ENCODE measurements at places on chromosomes 4 and X.

DNA sequence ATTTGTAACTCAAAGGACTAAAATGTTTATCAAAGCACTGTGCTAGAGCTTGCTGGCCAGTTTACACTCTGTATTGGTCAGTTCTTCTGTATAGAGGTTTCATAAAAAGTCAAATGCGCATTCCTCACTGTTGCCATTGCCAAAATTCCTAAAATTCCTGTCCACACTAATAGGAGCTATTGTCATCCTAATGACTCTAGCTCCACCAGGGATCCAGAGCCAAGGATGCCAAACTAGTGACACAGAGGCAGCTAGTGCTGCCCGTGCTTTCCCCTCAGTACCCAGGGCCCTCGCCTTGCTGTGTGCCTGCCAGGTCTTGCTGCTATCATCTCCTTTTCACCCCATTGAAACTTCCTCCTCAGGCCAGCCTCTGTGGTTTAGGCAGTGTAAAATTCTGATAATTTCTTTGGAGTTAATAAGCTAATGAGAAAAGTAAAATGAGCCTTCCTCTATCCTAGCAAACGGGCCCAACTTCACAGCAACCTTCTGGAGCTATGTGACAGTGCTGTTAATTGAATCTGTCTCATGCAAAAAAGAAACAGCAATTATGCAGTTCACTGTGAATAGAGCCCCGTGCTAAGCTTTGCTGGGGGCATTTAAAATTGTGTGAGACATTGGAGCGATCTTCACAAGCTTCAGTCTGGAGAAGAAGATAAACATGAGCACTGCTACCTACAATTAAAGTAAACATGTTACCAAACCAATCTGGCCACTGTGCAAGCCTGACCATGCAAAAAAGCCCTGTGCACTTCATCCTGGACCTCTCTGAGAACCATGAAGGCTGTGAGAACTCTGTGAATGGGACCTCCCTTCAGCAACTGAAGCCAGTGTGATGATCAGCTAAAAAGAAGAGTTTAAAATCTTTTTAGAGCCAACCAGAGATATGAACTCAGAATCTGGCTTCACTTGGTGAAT lies 43.1 kb upstream of the FGF2 start:
- peak; percentile 18 for DNase-seq

DNA sequence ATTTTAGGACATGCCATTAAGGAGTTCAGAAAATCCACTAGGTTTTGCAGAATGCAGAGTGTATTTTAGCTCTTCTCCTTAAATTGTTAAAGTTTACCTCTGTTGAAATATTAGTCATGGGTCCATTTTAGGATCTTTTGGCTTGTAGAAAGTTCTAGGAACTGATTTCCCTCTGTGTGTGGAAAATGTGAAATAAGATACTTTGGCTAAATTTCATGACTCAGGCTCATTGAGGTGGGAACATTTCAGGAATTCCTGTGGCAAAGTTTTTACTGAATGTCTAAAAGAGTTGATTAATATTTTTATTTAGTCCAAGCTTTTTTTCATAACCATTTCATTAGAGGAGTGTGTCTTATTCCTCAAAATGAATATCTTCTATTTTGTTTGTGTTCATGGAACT lies 7.0 kb downstream of the FHIP1A start:
- DNase-seq = no peak

DNA sequence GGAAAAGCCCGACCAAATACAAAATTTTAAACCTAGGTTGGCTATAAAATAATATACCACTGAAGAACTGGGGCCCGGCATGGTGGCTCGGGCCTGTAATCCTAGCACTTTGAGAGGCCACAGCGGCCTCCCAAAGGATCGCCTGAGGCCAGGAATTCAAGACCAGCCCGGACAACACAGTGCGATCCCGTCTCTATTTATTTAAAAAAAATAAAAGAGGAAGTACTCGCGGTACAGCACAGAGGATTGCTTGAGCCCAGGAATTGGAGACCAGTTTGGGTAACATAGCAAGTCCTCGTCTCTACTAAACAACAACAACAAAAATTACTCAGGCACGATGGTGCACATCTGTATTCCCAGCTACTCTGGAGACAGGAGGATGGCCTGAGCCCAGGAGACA lies 44.8 kb upstream of the CDKN2AIP start:
- DNase-seq = no peak

GRCh38 chrX:153938226-153938786 lies 3.5 kb upstream of the NAA10 start:
- DNase-seq = no peak

- DNase-seq = no peak
Observed at GRCh38 chr4:168321006-168321405, 2.5 kb upstream of the DDX60 start.

GRCh38 chrX:78316265-78316664 lies 11.1 kb downstream of the CYSLTR1 start:
- DNase-seq = no peak

DNA sequence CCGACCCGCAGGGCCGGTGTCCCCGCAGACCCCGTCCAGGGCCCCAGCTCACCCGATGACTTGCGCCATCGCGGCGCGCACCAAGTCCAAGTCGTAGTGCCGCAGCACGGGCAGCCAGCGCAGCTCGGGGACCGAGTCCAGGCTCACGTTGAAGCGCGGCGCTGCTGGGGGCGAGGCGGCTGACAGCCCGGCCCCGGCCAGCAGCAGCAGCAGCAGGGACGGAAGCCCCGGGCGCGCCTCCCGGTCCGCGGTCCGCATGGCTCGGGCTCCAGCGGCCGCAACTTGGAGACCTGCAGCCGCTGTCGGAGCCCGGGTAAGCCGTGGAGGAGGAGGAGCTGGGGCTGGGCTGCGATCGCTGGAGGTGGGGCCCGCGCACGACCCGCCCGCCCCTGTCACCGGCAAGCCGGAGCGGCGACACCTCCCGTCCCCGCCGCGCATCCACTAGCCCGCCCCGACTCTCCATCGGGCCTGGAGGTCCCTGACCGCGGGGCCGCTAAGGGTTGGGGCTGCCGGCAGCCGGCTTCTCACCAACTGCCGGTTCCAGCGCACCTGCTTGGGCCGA lies at the start of gene NAAA:
TSS of gene NAAA (minus strand) at position 322 of the 562 bp plus-strand sequence. CDS start at position 258, 64 bp downstream.
- DNase-seq = no peak

- DNase-seq = no peak
Observed at GRCh38 chrX:1111601-1112300, 100.7 kb downstream of the CRLF2 start.

GRCh38 chr4:84964995-84965552 lies 1.4 kb downstream of the WDFY3 start:
- DNase-seq = no peak

DNA sequence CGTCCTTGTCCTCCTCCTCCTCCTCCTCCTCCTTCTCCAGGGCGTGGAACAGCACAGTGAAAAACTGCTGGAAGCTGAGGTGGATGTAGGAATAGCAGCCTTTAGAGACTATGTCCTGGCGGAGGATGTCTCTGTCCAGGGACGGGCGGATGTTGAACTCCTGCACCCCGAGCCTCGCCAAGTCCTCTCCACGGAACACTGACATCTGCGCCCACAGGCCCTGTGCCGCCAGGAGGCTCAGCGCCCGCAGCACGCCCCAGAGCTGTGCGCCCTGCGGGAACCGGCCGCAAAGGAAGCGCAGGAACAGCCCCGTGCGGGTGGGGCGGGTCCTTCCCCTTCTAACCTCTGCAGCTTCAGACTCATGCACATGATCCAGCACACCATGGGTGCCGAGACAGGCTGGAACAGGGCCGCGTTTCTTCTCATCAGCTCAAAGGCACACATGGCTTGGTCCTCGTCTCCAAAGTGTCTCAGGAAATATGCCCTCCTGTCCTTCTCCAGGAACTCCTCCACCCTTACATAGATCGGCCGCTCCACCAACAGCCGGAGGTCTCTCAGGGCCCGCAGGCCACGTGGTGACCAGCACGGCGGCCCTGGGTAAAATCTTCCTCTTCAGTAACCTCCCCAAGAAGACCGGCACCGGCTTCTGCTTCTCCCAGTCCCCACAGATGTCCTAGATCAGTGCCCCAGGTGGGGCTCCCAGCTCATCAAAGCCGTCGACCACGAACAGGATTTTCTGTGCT lies 1.2 kb downstream of the NLRP2B start:
- DNase-seq = no peak

DNA sequence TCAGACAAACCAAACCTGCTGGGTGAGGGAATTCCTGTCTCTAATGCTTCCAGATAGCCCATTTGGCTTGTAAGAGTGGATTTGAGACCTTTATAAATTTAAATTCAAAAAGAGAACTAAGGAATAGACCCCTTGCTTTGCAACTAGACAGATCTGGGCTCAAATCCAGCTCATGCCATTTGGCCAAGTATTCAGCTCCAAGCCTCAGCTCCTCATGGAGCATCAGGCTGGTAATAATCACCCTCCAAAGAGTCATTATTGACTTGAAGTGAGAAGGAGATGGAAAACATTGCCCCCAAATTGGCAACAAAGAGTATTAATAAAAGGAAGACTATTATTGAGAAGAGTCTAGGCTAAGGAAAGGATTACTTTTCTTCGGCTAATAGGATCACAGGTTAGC lies 134.7 kb downstream of the PDE5A start:
- DNase-seq = peak; percentile 1

- DNase-seq = no peak
Observed at GRCh38 chrX:14362721-14363120, 166.6 kb upstream of the GLRA2 start.

GRCh38 chr4:57158762-57159161 lies 48.6 kb upstream of the IGFBP7 start:
- DNase-seq = no peak

GRCh38 chr4:114659386-114660008 lies 60.9 kb downstream of the UGT8 start:
- DNase-seq = peak; percentile 35

DNA sequence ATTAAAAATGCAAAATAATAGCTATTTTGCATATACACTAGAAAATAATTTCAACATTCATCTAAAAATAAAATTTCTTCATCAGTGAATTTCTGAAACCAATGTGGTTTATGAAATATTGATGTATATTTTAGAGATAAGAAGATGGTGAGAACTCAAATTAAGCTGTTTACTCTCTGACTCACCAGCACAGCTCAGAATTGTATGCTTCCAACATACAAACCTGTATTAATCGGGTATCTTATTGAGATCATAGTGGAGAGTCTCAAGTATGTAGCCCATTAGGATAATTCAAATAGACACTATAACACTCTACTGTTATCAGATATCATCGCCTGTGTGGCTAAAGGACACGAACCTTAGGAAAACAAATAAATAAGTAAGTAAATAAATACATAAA lies 899.5 kb upstream of the INTU start:
- DNase-seq = no peak

GRCh38 chr4:120314969-120315368 lies 248.3 kb upstream of the MAD2L1 start:
- DNase-seq = no peak

DNA sequence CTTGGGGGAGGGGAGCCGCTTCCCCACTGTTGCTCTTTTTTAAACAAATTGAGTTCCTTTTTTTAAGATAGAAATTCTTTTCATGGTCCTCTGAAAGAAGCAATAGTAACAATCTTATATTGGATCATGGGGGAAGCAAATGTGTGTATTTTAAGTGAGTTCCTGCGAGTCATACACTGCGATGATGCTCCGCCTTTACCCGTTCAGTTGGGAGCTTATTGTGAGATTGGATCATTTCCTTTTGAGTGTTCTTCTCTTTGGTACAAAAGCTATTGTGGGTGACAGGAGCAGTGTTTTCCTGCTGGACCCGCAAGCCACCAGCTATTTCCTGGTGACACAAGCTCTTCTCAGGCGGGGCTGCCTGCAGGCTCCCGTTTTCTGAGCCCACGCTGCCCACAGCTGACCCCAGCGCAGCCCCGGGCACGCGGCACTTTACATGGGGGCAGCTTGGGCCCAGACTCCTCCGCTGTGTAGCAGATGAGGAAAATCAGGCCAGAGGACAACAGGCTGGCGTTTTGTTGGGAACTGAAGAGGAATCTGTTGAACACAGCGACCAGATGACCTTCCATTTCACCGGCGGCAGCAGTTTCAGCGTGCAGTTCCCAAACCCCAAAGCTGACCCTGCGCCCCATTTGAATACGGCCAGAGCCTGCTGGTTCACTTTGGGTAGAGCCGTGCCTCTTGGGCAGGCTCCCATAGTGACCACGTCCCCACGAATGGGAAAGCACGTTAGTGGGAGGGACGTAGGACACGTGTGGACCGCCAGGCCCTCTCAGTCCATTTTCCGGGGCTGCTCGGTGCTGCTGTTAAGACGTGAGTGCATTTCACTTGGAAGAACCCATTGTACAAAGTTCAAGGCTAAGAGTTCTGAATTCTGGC lies 12.2 kb downstream of the TADA2B start:
- DNase-seq = no peak

- DNase-seq = no peak
Observed at GRCh38 chrX:50117476-50117875, 83.3 kb downstream of the AKAP4 start.

GRCh38 chrX:73683236-73683859 lies 120.4 kb downstream of the CHIC1 start:
- no peak for DNase-seq

- DNase-seq = no peak
Observed at GRCh38 chr4:85776096-85776495, 301.1 kb downstream of the ARHGAP24 start.

DNA sequence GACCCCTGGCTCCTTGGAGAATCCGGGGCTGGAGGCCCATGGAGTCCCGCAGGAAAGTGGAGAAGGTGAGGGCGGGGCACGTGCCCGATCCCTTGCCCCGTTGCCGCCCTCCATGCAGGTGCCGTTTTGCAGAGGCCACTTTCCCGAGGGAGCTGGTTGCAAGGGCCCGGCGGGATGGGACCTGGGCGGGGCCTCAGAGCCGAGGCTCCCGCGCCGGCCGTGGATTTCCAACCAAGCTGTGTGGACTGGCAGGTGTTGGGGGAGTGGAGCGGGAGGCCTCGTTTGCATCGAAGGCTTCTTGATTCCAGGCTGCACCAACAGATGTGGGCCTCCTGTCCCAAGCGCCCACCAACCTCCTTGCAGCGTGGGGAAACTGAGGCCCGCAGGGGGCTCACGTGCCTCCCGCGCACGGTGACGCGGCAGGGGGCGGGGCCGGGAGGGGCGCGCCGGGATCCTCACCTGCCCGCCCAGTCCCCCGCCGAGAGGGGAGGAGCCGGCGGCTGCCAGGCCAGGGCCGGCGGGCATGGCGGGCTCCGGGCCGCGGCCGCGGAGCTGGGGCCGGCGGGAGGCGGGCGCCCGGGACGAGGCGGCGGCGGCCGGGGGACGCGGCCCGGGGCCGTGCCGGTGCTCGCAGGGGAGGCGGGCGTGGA lies 24.9 kb downstream of the SH3BP2 start:
- DNase-seq = no peak

GRCh38 chr4:180542445-180543100 lies 1700.6 kb upstream of the TENM3 start:
- DNase-seq = no peak

DNA sequence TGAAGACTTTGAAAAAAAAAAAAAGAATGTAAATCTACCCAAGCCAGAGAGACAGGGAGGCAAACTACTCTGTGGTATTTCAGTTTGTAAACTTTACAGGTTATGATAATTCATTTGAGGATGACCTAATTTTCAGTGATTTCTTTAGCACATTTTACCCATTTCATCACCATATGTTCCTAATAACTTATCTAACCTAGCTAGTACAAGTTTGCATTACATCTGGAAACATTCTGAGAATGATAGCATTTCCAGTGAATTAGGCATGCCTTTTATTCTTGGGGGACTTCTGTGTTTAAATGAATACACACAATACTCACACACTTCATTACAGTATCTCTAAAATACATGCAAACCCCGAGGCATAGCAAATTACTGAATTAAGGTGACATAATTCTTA lies 1055.5 kb downstream of the PCDH18 start:
- DNase-seq = no peak
